Kidney (tissue), 22 donors: ENCODE measurements at places on chromosomes 16 and 17. TPM values are rescaled to one million over a fixed set of nuclear protein-coding genes. Genes with fewer than 3 reads are reported as not detected.

Gene MMP28
- total RNA-seq = 4.5 TPM

Gene TMC8
- 35.9 TPM for total RNA-seq

Gene FADS6
- total RNA-seq = not detected

Gene KCTD11
- 14.4 TPM for total RNA-seq

Gene LRRC75A
- total RNA-seq = 2.5 TPM

Gene SPSB3
- total RNA-seq = 57.7 TPM

Gene CD300A
- total RNA-seq = 8.2 TPM

Gene ATAD5
- total RNA-seq = 1.7 TPM

Gene FNDC8
- total RNA-seq = not detected

Gene PPL
- 78.4 TPM for total RNA-seq

Gene MAZ
- total RNA-seq = 137 TPM

DNA sequence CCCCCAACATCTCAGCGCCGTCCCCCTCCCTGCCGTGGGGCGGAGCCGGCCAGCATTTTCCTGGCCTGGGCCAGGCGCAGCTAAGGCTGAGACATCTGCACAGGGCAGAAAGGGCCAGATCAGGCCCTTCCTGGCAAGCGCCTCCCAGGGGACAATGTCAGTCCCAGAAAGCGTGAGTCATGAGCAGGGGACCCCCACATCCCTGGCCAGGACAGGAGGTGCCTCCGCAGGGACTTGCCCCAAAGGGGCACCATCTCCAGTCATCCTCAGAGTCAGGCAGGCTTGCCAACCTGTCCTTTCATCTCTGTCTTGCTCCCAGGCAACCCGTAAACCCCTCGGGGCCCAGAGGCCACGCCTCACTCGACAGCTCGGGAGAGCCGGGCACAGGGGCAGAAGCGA is 43.2 kb downstream of the SOCS1 start:
- DNase-seq = no peak
- H3K4me1 ChIP-seq = no peaks in the 10 kb centered on the region
- H3K36me3 ChIP-seq = no peaks in the 10 kb centered on the region
- no peak overlapping the region for H3K4me3 ChIP-seq
- no peak overlapping the region for H3K27ac ChIP-seq
- H3K27me3 ChIP-seq = no peaks in the 10 kb centered on the region

- no peaks in the 10 kb centered on the region for H3K27me3 ChIP-seq
- H3K27ac ChIP-seq = no peak overlapping the region
- H3K36me3 ChIP-seq = no peaks in the 10 kb centered on the region
- DNase-seq = no peak
- H3K4me3 ChIP-seq = no peak overlapping the region
- H3K4me1 ChIP-seq = no peaks in the 10 kb centered on the region
Observed at GRCh38 chr17:57080718-57081117, 4.3 kb upstream of the AKAP1 start.

DNA sequence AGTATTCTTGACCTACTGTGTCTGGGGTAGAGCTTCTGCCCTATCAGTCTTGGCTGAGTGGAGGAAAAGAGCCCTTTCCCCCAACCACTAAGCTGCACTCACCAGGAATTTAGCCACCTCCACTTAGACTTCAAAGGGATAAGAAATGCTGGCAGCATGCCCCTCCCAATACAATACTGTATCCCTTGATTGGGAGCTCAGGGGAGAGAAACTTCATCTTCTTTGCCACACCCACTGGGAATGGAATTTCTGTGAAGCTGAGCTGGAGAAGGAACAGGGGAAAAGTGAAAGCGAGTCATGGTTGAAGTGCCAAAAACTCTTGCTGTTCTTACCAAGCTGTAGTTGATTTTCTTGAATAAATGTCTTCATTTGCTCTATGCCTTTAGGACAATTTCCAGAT is 68.8 kb downstream of the CEP112 start:
- DNase-seq = peak; percentile 13
- H3K27me3 ChIP-seq = no peaks in the 10 kb centered on the region
- H3K27ac ChIP-seq = no peak overlapping the region
- H3K4me3 ChIP-seq = no peak overlapping the region

- no peak overlapping the region for H3K27ac ChIP-seq
- H3K36me3 ChIP-seq = no peaks in the 10 kb centered on the region
- no peak overlapping the region for H3K4me3 ChIP-seq
- H3K27me3 ChIP-seq = no peaks in the 10 kb centered on the region
- no peak for DNase-seq
- peaks cover 10% of the 10 kb centered on the region for H3K4me1 ChIP-seq
Observed at GRCh38 chr17:33520426-33521330, 227.6 kb upstream of the ASIC2 start.

DNA sequence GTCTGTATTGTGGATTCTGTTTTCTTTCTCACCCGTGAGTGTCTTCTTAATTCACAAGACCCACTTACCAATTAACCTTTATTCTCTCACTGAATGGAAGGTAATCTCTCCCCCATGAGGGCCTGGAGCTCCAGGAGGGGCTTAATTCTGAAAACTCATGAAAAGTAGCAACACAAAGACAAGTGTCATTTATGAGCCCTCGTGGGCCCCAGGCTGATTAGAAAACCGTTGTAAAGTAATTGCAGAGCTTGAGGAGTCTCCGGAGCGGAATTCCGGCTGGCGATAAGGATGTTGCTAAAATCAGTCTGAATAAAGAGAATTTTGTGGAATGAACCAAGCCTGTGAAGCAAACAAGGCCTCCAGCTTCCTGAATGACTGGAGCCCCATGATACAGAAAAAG is 301.5 kb downstream of the HAPSTR1 start:
- no peak overlapping the region for H3K4me3 ChIP-seq
- H3K4me1 ChIP-seq = no peaks in the 10 kb centered on the region
- no peaks in the 10 kb centered on the region for H3K36me3 ChIP-seq
- H3K27me3 ChIP-seq = no peaks in the 10 kb centered on the region
- DNase-seq = no peak
- H3K27ac ChIP-seq = no peak overlapping the region

GRCh38 chr16:30659507-30660423 is 1.5 kb downstream of the FBRS start:
- H3K27me3 ChIP-seq = no peaks in the 10 kb centered on the region
- H3K4me1 ChIP-seq = peaks cover 3% of the 10 kb centered on the region
- H3K36me3 ChIP-seq = peaks cover 50% of the 10 kb centered on the region

DNA sequence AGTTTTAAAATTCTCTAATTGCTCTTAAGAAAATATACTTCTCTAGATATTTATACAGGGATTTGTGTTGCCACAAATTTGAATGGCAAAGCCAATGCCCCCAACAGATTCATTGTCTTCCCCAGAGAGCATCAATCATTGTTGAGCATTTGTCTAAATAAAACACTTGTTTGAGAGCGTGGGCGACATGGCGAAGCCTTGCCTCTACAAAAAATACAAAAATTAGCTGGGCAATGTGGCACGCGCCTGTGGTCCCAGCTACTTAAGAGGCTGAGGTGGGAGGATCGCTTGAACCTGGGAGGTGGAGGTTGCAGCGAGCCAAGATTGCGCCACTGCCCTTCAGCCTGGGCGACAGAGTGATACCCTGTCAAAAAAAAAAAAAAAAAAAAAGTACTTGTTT is 13.4 kb upstream of the SRSF1 start:
- H3K36me3 ChIP-seq = no peaks in the 10 kb centered on the region
- no peak for DNase-seq
- no peaks in the 10 kb centered on the region for H3K4me1 ChIP-seq
- no peak overlapping the region for H3K4me3 ChIP-seq
- no peak overlapping the region for H3K27ac ChIP-seq
- no peaks in the 10 kb centered on the region for H3K27me3 ChIP-seq

- H3K27ac ChIP-seq = no peak overlapping the region
- peak; percentile 91 for DNase-seq
- no peaks in the 10 kb centered on the region for H3K36me3 ChIP-seq
- H3K27me3 ChIP-seq = no peaks in the 10 kb centered on the region
- H3K4me1 ChIP-seq = no peaks in the 10 kb centered on the region
- no peak overlapping the region for H3K4me3 ChIP-seq
Observed at GRCh38 chr16:53611179-53611696, 92.4 kb downstream of the RPGRIP1L start.

- peak; percentile 72 for DNase-seq
- no peaks in the 10 kb centered on the region for H3K27me3 ChIP-seq
- no peak overlapping the region for H3K4me3 ChIP-seq
- peaks cover 27% of the 10 kb centered on the region for H3K4me1 ChIP-seq
- H3K36me3 ChIP-seq = no peaks in the 10 kb centered on the region
- no peak overlapping the region for H3K27ac ChIP-seq
Observed at GRCh38 chr17:82283208-82283749, 9.8 kb upstream of the CSNK1D start.

- H3K4me1 ChIP-seq = no peaks in the 10 kb centered on the region
- no peak overlapping the region for H3K27ac ChIP-seq
- no peak overlapping the region for H3K4me3 ChIP-seq
- no peak for DNase-seq
- H3K27me3 ChIP-seq = no peaks in the 10 kb centered on the region
- H3K36me3 ChIP-seq = no peaks in the 10 kb centered on the region
Observed at GRCh38 chr17:65627108-65627507, 65.7 kb upstream of the AXIN2 start.

DNA sequence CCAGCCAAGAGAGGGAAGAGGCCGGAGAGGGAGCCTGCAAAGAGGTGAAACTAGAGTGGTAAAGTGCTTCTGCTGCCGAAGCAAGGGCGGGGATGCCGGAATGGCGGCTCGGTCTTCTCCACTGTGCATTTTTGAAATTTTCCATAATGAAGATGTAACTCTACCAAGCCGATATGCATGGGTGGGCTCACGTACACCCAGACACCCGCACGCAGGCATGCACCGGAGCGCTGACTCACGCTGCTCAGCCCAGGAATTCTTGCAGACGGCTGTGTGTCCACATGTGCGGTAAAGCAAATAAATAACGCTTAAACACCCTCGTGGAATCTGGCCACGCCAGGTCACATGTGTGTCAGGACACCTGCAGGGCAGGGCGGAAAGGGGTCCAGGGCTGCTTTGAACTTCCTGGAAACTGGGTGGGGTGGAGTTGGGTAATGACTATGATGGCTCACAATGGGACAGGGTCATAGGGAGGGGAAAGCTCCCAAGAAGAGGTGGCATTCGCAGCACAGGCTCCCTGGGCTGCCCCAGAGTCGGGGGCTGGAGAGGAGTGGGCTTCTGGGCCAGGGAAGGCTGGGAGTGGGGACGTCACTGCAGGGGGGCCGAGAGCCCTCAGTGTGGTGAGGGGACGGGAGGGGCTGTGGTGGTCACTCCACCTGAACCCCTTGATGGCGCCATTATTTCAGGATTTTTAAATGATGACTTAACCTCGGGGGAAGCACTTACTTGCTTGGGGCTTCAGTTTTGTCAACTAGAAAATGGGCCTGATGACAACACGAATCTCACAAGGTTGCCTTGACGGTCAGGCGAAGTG is 265.5 kb downstream of the PARN start:
- no peaks in the 10 kb centered on the region for H3K4me1 ChIP-seq
- H3K27me3 ChIP-seq = no peaks in the 10 kb centered on the region
- no peak overlapping the region for H3K27ac ChIP-seq

DNA sequence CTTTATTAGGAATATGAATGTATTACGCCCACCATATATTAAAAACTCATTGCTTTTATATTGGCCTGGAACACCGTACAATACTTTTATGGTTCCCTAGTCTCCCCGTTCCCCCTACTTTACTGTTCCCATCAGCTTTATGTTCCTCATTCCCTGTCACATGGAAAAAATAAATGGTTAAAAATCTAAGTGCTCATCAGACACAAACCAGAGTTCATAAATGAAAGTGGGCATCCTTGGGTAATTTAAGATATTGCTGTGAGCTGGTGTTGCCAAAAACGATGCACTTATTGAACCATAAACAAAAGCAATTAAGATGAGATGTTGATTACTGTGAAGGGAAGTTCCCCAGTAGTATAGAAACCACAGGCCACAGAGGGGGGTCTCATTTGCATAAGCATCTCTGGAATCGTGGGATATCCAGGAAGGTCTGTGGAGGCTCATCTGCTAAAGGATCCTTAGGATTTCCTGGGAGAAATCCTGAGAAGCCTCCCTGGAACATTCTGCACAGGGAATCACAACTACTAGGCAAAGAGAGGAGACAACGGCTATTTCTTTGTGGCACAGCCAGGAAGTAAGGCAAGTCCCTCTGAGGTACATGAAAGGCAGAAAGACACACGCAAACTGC is 591.4 kb upstream of the CDH11 start:
- no peaks in the 10 kb centered on the region for H3K27me3 ChIP-seq
- H3K36me3 ChIP-seq = no peaks in the 10 kb centered on the region
- H3K27ac ChIP-seq = no peak overlapping the region
